ENCODE measurements at places on chromosomes 7 and 10. TPM values are rescaled to one million over a fixed set of nuclear protein-coding genes. Genes with fewer than 3 reads are reported as not detected.

The MYO3A gene
- polyA plus RNA-seq = 4.1 TPM

The CRHR2 gene
- 0.28 TPM for polyA plus RNA-seq

The CALHM1 gene
- not detected for polyA plus RNA-seq

The FFAR4 gene
- 0.09 TPM for polyA plus RNA-seq

The SORCS3 gene
- 0.11 TPM for polyA plus RNA-seq

The CRYGN gene
- 0.55 TPM for polyA plus RNA-seq

The UPK3B gene
- 11.5 TPM for polyA plus RNA-seq

The SLK gene
- polyA plus RNA-seq = 67.6 TPM

The TRIL gene
- 58.5 TPM for polyA plus RNA-seq

The ZPBP gene
- polyA plus RNA-seq = 0.15 TPM

The DMBT1 gene
- polyA plus RNA-seq = 1.1 TPM

The IDI2 gene
- polyA plus RNA-seq = not detected

All from right lung (tissue), 10 donors.